Activated naive CD8-positive, alpha-beta T cell treated with anti-CD3 and anti-CD28 coated beads, Interleukin-2, amount 10 ng/mL, durations not matched to agents 7 days and 5 days (primary cell): ENCODE measurements at places on chromosomes 1 and 21. TPM values are rescaled to one million over a fixed set of nuclear protein-coding genes. Genes with fewer than 3 reads are reported as not detected.

- peaks cover 12% of the 10 kb centered on the region for H3K4me1 ChIP-seq
- no peak overlapping the region for H3K27ac ChIP-seq
- no peak for DNase-seq
- no peaks in the 10 kb centered on the region for H3K36me3 ChIP-seq
These were observed 29.7 kb downstream of the XCL1 start for GRCh38 chr1:168606096-168606495.

GRCh38 chr21:45982092-45982757 lies 655 bp downstream of the COL6A1 start:
- DNase-seq = no peak
- peaks cover 15% of the 10 kb centered on the region for H3K27me3 ChIP-seq
- H3K36me3 ChIP-seq = no peaks in the 10 kb centered on the region
- H3K27ac ChIP-seq = no peak overlapping the region
- H3K4me3 ChIP-seq = no peak overlapping the region
- peaks cover 2% of the 10 kb centered on the region for H3K4me1 ChIP-seq

DNA sequence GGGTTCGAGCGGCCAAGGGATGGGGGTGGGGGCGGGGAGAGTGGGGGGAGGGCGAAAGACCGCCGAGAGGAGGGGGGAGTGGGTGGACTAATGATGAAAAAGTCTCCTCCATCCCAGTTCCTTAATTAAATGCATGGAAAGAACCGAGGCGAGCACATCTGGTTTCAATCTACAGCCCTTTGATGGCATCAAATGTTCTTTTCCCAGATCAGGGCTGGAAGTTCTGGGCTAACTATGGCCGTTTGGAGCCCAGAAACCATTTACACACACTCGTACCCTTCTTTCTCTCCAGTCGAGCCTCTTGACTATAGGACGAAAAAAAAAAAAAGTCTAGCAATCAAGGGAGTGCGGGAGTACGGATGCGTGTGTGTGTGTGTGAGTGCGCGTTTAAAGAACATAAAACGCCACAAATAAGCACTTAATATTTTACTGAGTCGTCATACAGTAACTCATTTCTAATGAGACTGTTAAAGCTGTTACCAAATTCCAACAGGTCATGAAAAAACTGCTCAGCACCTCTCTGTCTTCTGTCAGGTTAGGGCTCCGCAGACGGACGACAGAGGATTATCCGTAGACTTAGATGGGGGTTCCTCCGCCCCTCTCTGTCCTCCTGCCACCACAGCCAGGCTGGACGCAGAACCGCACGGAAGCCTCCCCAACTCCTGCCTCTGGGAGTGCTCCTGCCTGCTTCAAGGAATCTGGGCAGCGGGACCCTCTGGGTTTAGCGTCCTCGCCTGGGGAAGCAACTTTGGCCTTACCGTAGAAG lies 2.1 kb upstream of the PRRX1 start:
- no peak overlapping the region for H3K27ac ChIP-seq
- no peaks in the 10 kb centered on the region for H3K36me3 ChIP-seq

DNA sequence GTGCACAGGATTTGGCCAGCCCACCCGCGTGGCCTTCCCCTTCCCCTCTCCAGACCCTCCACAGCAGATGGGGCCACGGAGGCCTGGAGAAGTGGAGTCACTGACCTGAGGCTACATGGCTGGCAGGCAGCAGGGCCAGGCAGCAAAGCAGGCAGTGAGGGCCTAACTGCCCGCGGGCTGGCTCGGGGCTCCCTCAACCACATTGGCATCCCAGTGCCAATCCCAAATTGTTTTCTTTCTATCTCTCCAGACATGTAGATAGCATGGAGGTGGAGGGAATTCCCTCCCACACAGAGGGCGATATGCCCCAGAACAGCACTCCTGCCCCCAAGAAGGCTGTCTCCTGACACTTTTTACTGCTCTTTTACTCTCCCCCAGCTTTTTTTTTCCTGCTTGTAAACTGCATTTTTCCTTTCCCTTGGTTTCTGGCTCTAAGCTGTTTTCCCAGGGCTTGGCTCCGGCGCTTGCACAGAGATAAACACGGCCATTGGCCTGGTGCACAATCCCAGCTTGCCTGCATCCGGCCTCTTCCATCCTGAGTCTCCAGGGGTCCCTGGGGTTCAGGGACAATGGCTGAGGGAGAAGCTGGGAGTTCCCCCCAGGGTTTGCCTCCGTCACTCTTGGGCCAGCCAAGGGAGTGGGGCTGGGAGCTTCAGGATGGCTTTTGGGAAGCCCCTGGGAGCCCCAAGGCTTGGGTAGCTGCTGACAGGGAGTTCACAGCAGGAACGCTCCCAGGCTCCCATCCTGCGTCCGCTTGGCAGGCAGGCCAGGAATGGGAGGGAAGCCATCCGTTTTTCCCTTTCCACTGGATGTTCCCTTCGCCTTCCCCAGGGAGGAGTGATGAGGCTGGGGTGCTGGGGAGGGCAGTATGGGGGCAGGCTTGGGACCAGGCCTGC lies 7.0 kb downstream of the EPHX1 start:
- peaks cover 10% of the 10 kb centered on the region for H3K4me1 ChIP-seq
- no peak overlapping the region for H3K27ac ChIP-seq
- H3K4me3 ChIP-seq = no peak overlapping the region
- no peaks in the 10 kb centered on the region for H3K27me3 ChIP-seq
- no peak for DNase-seq
- no peaks in the 10 kb centered on the region for H3K36me3 ChIP-seq

DNA sequence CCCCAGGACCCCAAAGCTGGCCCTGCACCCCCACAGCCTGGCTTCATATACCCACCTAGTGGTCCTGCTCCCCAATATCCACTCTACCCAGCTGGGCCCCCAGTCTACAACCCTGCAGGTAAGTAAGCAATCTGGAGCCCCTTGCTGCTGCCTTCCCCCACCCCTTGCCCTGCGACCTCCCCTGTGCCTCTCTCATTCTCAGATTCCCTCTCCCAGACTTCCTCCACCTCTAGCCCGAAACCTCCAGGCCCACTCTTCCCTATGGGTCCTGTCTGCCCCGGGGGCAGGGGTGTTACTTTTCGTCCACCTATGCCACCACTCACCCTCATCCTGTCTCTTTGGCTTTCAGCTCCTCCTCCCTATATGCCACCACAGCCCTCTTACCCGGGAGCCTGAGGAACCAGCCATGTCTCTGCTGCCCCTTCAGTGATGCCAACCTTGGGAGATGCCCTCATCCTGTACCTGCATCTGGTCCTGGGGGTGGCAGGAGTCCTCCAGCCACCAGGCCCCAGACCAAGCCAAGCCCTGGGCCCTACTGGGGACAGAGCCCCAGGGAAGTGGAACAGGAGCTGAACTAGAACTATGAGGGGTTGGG lies 2.9 kb downstream of the SHISA4 start:
- H3K27me3 ChIP-seq = peaks cover 47% of the 10 kb centered on the region
- H3K36me3 ChIP-seq = no peaks in the 10 kb centered on the region
- no peak overlapping the region for H3K4me3 ChIP-seq
- H3K4me1 ChIP-seq = peaks cover 10% of the 10 kb centered on the region
- no peak overlapping the region for H3K27ac ChIP-seq

GRCh38 chr1:178020968-178021640 lies 51.2 kb upstream of the SEC16B start:
- no peaks in the 10 kb centered on the region for H3K27me3 ChIP-seq
- no peaks in the 10 kb centered on the region for H3K4me1 ChIP-seq
- H3K36me3 ChIP-seq = no peaks in the 10 kb centered on the region
- H3K27ac ChIP-seq = no peak overlapping the region

DNA sequence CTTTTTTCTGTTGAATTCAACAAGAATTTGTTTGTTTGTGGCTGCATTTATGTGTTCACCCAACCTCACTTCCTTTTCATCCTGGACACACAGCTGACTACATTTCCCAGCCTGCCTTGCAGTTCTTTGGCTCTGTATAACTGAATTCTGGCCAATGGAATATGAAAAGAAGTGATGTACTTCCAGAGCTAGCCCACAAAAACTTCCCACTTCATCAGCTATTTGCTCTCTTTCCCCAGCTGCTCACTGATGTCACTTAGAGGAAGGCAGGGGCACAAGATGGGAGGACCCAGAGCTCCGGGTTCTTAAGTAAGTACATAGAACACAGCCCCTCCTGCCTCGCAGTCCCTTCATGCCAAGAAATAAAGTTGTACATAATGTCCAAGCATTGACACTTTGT lies 235.0 kb upstream of the FGGY start:
- H3K36me3 ChIP-seq = peaks cover 2% of the 10 kb centered on the region
- no peak for DNase-seq
- no peaks in the 10 kb centered on the region for H3K27me3 ChIP-seq

GRCh38 chr1:31401241-31401640 lies 11.8 kb upstream of the SERINC2 start:
- no peaks in the 10 kb centered on the region for H3K36me3 ChIP-seq
- H3K27ac ChIP-seq = no peak overlapping the region
- H3K4me1 ChIP-seq = peaks cover 6% of the 10 kb centered on the region
- no peak overlapping the region for H3K4me3 ChIP-seq

DNA sequence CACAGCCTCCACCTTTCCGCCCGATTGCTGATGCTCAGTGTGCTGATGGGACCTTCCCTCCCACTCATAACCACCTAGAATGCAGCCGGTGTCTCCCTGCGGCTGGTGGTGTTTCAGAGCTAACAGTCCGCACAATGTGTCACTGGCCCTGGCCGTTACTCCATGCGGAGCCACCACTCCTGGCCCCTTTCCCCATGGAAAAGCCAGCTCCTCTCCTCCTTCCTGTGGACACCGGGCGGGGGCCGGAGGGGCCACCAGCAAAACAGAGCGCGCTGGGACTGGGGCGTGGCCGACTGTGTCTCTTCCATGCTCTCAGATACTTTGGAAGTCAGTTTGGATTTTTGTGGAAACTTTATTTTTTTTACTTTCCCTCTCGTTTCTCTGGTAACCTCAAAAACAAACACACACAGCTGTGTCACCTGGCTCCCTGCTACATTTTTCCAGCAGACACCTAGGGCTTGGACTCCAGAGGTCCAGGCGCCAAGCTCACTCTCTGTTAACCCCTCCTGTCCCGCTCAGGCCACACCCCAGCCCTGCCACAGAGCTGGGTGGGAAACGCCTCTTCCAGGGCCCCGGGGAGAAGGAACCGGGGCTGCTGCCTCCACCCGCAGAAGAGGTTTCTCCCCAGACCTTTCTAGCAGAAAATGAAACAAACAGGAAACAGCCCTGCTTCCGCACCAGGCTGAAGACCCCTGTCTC lies 32.5 kb upstream of the COL6A2 start:
- H3K36me3 ChIP-seq = no peaks in the 10 kb centered on the region
- no peaks in the 10 kb centered on the region for H3K27me3 ChIP-seq
- peak overlapping the region; percentile 74 for H3K4me3 ChIP-seq
- H3K27ac ChIP-seq = peak overlapping the region; percentile 87
- H3K4me1 ChIP-seq = peaks cover 9% of the 10 kb centered on the region

- H3K27ac ChIP-seq = no peak overlapping the region
- peaks cover 13% of the 10 kb centered on the region for H3K4me1 ChIP-seq
- no peaks in the 10 kb centered on the region for H3K27me3 ChIP-seq
- H3K4me3 ChIP-seq = no peak overlapping the region
- H3K36me3 ChIP-seq = peaks cover 11% of the 10 kb centered on the region
These were observed 55.1 kb downstream of the RPL5 start for GRCh38 chr1:92886886-92887419.

The HAPLN2 gene
- not detected for total RNA-seq

The CELA3A gene
- total RNA-seq = not detected

The MCM3AP gene
- 130 TPM for total RNA-seq
